ENCODE measurements at places on chromosomes 12 and 14. TPM values are rescaled to one million over a fixed set of nuclear protein-coding genes. Genes with fewer than 3 reads are reported as not detected.

The KRT81 gene
- total RNA-seq, result 0.72 TPM

The CACNA1C gene
- total RNA-seq, result 0.98 TPM

The KCNH3 gene
- 0.24 TPM for total RNA-seq

The ARHGAP9 gene
- not detected for total RNA-seq

The PKP2 gene
- total RNA-seq, result not detected

The JPH4 gene
- not detected for total RNA-seq

The MTHFD1 gene
- total RNA-seq, result 39.2 TPM

The LBHD2 gene
- not detected for total RNA-seq

The FGF23 gene
- total RNA-seq, result not detected

The MON2 gene
- 12.2 TPM for total RNA-seq

The GPR84 gene
- not detected for total RNA-seq

The FRMD6 gene
- 98.9 TPM for total RNA-seq

The OAS1 gene
- total RNA-seq, result 12.4 TPM

The ACVRL1 gene
- total RNA-seq, result not detected

The AQP6 gene
- total RNA-seq, result not detected

The KRT2 gene
- not detected for total RNA-seq

The HSPB8 gene
- 2.9 TPM for total RNA-seq

The ASCL4 gene
- total RNA-seq, result not detected

The RNASE1 gene
- total RNA-seq, result 2.2 TPM

The SPTB gene
- total RNA-seq, result 1.2 TPM

The PTHLH gene
- total RNA-seq, result 0.88 TPM

The OVCH1 gene
- total RNA-seq, result not detected

The ZDHHC22 gene
- not detected for total RNA-seq

The AKAP5 gene
- total RNA-seq, result 0.59 TPM

The TAS2R42 gene
- total RNA-seq, result not detected

The ARF3 gene
- 57.1 TPM for total RNA-seq

The HOXC5 gene
- total RNA-seq, result 0.78 TPM

The ESYT1 gene
- 193 TPM for total RNA-seq

The RD3L gene
- not detected for total RNA-seq

The C12orf56 gene
- total RNA-seq, result not detected

The MYO1A gene
- total RNA-seq, result not detected

The TAS2R13 gene
- total RNA-seq, result 0.48 TPM

The CRACR2A gene
- 12.4 TPM for total RNA-seq

The SDR9C7 gene
- not detected for total RNA-seq

The RASAL1 gene
- not detected for total RNA-seq

The SH2B3 gene
- 99.7 TPM for total RNA-seq

The CACNA2D4 gene
- total RNA-seq, result 0.24 TPM

The CTSG gene
- not detected for total RNA-seq

The TAS2R30 gene
- 0.98 TPM for total RNA-seq

The CD69 gene
- total RNA-seq, result not detected

The ASPG gene
- total RNA-seq, result not detected

The ZBTB1 gene
- 28.0 TPM for total RNA-seq

The CCDC196 gene
- not detected for total RNA-seq

The KLHL33 gene
- not detected for total RNA-seq

The PRB2 gene
- total RNA-seq, result not detected

The RPL10L gene
- total RNA-seq, result not detected
